ENCODE measurements at places on chromosomes 12 and 14.

DNA sequence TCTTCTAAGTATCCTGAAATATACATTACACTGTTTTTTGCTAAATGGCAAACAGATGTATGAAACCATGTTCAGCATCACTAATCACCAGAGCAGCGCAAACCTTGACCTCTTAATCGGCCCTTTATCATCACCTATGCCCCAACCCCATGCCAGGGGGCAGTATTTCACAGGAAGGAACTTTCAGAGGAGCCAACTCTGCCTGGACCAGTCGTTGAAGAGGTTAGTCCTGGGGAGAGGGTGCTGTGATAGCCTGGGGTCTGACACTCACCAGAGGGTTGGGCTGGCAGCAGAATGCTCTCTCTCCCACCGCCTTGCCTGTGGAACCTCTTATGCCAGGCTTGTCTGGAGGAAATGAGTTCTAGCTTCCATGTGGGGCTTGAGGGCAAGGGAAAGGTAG is 411.7 kb downstream of the TMEM117 start:
- no peak for DNase-seq

DNA sequence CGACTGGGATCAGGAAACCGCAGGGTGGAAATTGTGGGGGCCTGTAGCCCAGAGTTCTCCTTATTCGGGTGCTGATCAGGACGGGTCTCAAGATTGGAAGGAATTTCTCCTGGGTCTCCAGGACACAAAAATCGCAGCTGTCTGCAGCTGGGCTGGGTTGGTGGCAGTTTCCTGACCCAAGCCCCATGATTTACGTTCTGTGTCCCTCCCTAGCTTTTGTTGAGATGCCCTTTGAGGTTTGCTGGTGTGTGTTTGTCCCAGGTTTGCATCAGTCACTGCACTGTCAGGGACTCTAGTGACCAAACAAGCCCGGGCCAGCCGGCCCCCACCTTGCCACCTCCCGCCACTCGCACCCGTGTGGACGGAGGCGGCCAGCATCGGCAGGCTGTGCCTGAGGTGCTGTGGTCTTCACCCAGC is 89.5 kb downstream of the FBXL14 start:
- DNase-seq: no peak

GRCh38 chr12:130743176-130743575 is 27.1 kb upstream of the RIMBP2 start:
- DNase-seq: no peak

- DNase-seq: no peak
Observed at GRCh38 chr14:32413967-32414640, 85.0 kb downstream of the AKAP6 start.

DNA sequence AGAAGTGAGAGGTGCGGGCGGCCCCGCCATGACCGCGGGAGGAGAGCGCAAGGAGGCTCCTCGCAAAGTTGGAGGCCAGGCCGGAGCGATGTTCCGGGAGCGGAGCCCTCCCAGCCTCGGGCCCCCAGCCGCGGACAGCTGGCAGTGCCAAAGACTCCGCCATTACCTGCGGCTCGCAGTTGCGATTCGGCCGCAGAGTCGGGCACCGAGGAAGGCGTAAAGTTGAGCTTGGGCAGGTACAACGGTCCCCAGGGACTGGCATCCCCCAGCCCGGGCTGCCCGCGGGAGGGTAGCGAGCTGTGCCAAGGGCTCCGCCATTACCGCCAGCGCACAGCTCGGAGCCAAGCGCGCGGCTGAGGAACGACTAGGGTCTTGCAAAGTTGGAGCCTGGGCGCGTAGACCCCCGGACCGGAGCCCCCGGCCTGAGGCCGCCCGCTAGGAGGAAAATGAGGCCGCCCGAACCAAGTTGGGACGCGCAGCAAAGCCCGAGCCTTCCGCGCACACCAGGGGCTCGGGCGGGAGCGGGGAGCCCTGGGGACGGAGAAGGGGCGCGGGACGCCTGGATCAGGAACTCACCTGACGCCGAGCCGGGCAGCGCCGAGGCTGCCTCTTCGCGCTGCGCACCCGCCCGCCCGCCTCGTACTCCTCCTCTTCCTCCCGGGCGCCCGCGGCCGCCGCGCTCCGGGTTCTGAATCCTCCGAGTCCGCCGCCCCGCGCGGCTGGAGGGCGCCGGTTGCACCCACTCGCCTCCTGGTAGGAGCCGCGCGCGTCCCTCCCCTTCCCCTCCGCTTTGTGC is 677 bp downstream of the NOS1 start:
- DNase-seq: no peak

GRCh38 chr12:66050610-66051009 is 79.9 kb downstream of the LLPH start:
- DNase-seq: no peak

GRCh38 chr14:53533384-53533970 is 380.4 kb upstream of the DDHD1 start:
- DNase-seq: no peak

GRCh38 chr12:32115404-32116104 is 8.9 kb downstream of the BICD1 start:
- DNase-seq: peak; percentile 59

GRCh38 chr14:93375673-93376156 is 28.7 kb downstream of the COX8C start:
- peak; percentile 77 for DNase-seq

DNA sequence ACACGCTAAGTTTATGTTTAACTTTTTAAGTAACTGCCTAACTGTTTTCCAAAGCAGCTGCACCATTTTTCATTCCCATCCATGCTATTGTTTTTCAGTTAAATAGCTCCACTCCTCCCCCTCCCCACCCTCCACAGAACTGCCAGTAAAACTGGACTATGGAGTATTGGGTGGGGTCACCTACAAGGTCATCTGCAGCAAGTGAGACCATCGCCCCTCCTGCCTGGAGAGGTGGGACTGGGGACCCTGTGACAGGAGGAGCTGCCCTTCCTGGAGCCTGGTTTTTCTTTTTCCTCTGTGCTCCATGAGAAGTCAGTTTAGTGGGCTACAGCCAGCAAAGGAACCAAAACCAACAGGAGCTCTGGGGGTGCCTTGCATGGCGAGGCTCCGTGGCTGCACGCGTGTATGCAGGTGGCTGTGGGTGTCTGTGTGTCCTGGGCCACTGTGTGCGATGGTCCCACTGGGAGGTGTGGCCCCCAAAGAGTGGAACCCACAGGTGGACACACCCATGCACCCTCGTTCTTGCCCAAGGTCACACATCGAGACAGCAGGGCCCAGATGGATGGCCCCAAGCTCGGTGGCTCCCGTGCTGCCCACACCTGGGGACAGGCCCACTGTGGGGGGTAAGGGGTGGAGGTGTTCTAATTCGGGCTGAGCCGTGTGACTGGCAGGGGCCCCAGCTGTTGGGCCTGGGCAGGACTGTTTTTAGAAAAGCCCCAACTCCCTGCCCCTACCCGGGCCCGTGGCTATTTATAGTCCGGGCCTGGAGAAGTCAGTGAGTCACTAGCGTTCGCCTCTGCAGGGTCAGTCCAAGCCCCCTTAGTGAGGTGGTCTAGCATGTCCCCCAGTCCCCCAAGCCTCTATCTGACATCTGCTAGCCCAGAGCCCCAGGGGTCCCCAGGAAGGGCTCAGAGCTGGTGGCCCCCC is 2.3 kb upstream of the ADSS1 start:
- DNase-seq: no peak

DNA sequence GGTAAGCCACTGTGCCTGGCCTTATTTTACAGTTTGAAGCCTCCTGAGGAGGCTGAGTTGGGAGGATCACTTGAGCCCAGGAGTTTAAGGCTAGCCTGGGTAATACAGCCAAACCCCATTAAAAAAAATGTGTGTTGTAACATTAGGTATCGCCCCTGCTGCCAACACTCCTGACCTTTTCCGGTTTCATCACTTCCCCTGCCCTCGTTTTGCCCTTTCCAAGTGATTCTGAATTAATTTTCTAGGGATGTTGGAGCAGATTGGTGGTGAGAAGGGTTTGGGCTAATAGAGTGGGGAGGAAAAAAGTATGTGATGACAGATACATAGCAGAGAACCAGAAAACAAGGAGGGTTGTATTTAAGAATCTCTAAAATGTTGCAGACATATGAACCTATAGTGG is 25.6 kb upstream of the C12orf71 start:
- DNase-seq: no peak

GRCh38 chr12:117521346-117521745 is 159.9 kb upstream of the NOS1 start:
- peak; percentile 69 for DNase-seq

DNA sequence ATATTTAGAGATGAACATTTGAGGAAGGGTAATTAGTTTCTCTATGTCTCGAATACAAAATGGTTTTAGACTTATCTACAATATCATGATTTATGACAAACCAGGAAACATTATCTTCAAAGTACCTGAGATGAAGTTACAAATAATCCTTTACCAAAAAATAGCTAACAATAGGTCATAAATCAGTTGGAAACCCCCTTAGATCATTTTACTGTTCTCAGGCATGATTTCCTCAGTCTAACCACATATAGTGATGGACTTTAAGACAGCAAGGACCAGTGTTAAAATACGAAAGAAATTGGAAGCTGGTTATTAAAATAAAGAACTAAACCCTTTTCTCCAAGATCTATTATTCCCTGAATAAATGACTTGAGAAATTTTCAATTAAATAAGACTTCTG is 235.4 kb downstream of the RASSF9 start:
- no peak for DNase-seq

DNA sequence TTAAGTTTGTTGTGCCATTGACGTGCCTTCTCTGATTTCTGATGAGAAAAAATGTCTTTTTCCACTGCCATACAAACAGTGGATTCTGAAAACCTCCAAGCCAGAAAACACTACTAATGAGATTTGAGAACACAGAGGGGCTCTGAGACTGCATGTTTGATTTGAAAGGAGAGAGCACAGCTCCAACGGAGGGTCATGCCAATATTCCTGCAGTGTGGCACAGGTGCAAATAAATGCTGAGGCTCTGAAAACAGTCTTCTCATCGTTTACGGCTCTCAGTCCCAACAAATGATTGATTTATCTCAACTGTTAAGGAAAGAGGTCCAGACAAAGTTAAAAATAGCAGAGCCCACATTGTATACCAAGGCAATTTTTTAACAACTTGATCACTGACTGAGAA is 128.7 kb downstream of the KCNH5 start:
- DNase-seq: no peak

- DNase-seq: no peak
Observed at GRCh38 chr12:29320295-29321085, 60.5 kb downstream of the ERGIC2 start.

DNA sequence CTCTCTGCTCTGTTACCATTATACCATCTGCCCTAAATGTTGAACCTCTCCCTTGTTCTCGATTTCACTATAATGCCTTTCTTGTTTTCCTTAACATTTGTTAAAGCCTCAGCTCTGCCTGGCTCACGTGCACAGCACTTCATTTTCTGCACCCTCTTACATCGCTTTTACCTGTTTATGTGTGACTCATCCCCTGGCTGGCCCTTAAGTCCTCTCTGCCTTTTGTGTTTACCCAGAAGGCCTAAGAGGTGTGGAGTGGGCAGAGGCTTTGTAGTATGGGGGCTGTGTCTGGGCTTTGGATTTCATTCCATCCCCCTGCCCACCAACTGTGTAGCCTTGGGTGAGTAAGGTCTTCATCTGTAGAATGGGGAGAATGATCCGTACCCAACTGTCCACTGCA is 36.5 kb downstream of the UBE3B start:
- no peak for DNase-seq

GRCh38 chr12:76504606-76505005 is 55.0 kb downstream of the OSBPL8 start:
- DNase-seq: peak; percentile 11

DNA sequence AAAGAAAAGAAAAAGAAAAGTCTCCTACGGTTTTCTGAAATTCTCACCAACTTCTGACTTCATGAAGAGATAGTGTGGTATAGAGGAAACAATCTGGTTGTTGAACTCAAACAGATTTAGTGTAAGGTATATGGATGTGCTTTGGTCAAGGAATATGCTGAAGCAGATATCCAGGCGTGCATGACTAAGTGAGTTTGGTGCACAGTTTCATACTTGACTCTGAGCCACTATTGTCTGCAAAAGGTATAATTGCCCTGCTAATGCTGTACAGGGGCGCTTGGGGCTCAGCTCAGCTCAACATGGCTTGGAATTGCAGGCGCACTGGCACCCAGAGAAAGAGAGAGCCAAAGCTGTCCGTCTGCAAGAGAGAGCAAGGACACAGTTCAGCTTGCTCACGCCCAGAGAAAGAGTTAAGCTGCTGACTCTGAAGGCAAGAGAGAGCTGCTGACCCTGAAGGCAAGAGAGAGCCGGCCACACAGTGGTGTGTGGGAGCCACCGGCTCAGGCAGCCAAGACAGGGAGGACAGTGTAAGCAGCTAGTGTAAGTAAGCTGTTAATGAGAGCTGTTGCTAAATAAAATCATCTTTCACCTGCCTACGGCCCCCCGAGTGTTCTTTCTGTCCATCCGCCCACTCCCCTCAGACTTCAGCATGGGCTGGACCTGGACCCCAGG is 66.4 kb upstream of the SLC38A4 start:
- no peak for DNase-seq

DNA sequence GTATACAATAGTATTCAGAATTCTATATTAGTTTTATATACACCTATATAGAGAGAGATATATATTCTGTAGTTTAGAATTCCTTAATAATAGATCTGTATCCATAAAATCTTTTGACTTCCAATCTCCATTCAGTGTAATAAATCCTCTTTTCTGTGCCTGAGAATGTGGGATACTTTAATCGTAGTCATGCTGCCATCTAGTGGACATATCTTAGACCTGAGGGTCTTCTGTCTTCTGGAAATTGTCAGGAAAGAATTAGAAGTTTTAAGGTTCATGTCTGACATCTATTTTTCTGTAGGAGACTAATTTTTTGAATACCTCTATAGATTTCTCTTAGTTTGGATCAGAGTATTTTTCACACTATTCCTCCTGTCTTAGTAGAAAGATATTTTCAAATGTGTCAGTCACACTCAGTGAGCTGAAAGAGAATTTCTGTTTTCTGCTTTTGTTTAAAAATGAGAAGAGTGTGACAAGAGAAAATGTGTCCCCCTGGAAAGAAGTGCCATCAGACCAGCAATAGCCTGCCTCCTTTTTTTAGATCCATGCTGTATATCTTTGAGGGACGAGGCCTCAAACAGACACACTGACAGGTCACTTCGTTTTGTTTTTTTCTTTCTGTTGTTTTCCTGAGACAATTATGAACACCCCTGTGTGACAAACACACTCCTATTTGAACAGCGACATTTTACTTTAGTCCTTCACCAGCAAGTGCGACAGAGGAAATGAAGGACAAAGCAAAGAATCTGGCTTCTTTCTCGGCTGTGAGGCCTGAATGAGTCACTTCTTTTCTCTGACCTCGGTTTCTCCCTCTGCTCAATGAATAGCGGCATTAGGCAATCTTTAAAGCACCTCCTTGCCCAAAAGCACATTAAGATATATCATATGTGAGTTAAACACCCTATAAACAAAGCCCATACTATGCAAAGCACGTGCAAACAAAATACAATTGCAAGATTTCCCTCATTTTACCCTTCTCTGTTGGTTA is 96.3 kb downstream of the GALC start:
- DNase-seq: peak; percentile 66

- DNase-seq: peak; percentile 24
Observed at GRCh38 chr12:110179291-110179690, 55.1 kb downstream of the IFT81 start.

GRCh38 chr12:47079981-47080724 is 394 bp upstream of the AMIGO2 start:
- DNase-seq: peak; percentile 28

- DNase-seq: no peak
Observed at GRCh38 chr14:74735125-74735524, 22.2 kb downstream of the FCF1 start.

GRCh38 chr14:47874350-47874749 is 198.9 kb upstream of the MDGA2 start:
- DNase-seq: no peak

GRCh38 chr12:113351089-113351488 is 7.3 kb upstream of the PLBD2 start:
- DNase-seq: no peak
